ENCODE measurements at places on chromosomes 7 and 10.

- no peak for DNase-seq
These were observed 52.2 kb downstream of the UNCX start for GRCh38 chr7:1284743-1285458.

- DNase-seq, result no peak
These were observed 38.1 kb upstream of the AOAH start for GRCh38 chr7:36762394-36762793.

- no peak for DNase-seq
These were observed 51.2 kb upstream of the SORCS3 start for GRCh38 chr10:104589871-104590270.

- DNase-seq, result no peak
These were observed 419.5 kb upstream of the SORCS1 start for GRCh38 chr10:107583974-107584373.

DNA sequence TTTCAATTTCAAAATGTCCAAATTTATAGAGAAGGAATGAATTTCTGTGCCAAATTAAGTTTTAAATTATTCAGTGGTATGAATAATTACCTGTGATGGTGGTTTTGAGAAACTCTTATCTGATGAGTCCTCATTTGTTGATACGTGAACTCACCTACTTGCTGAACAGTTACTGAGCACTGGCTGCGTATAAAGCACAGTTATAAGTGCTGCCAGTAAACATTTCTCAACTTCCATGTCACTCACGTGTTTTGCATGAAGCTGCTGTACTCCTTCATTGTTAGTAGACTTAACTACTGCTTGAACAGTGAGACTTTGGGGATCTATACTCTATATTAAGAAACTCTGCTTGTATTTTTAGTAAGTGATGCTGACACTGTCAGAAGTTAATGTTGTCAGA lies 269.1 kb upstream of the FZD8 start:
- DNase-seq, result no peak

DNA sequence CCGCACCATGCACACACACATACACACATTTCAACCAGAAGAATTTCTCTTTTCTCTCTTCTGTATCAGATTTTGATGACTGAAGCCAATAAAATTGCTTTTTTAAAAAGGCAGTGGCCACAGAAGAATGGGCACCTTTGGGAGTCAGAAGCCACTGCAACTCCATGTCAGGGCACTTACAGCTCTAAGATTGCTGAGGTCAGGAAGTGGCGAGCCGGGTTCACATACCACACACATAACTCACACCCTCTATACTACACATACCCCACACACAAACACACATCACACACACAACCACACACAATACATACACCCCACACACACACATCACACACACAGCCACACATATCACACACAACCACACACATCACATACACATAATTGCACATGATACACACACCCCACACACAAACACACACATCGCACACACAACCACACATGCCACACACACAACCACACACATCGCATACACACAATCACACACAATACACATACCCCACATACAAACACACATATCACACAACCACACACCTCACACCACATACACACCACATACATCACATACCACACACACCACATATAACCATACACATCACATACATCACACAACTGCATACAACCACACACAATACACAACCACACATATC lies 31.2 kb downstream of the GPRIN2 start:
- peak; percentile 29 for DNase-seq

- DNase-seq, result no peak
These were observed 74.4 kb downstream of the SEPTIN7 start for GRCh38 chr7:35875292-35875691.

- DNase-seq, result no peak
These were observed 6.7 kb downstream of the KCP start for GRCh38 chr7:128903621-128904361.

DNA sequence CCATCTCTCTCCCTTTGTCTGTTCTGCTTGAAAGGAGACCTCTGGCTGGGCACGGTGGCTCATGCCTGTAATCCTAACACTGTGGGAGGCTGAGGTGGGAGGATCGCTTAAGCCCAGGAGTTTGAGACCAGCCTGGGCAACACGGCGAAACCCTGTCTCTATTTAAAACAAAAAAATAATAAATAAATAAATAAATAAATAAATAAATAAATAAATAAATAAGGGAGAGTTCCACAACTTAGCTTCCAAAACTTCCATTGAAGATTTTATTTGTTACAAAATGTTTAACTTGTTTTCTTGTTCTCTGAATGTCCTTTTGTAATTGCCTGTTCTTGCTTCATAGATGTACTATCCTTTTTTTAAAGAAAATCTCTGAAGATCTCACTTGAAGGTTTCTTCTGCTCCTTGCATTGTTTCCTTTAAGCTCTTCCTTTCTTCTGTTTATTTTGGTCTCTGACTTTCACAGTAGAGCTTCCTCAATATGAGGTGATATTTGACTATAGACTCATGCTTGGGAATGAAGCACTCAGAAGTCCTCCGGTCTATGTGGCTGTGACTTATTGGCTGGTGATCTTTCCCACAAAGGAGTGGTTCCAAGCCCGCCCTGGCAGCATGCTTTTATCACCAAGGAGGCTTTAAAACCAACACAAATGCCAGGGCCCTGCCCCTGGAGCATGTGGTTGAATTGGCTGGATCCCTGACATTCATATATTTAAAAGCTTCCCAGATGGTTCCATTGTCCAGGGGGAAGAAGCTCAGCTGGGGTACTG lies 18.1 kb upstream of the NPTX2 start:
- DNase-seq, result no peak

- peak; percentile 91 for DNase-seq
These were observed 47.6 kb downstream of the PDGFA start for GRCh38 chr7:471866-472639.

- peak; percentile 72 for DNase-seq
These were observed 37.2 kb upstream of the TARP start for GRCh38 chr7:38310591-38311101.

- DNase-seq, result no peak
These were observed 160.0 kb downstream of the UBE2H start for GRCh38 chr7:129792721-129793120.

- no peak for DNase-seq
These were observed 21.6 kb upstream of the ZNF37A start for GRCh38 chr10:38072552-38072951.

- no peak for DNase-seq
These were observed 5.8 kb upstream of the ARHGAP19 start for GRCh38 chr10:97298223-97298571.

- DNase-seq, result no peak
These were observed 58.0 kb downstream of the STK31 start for GRCh38 chr7:23768022-23768421.
